Brain (organoid and tissue), 16 donors: ENCODE measurements at places on chromosomes 13 and 19. TPM values are rescaled to one million over a fixed set of nuclear protein-coding genes. Genes with fewer than 3 reads are reported as not detected.

SHANK1 gene
- 15.5 TPM for polyA plus RNA-seq

LSR gene
- polyA plus RNA-seq: 68.3 TPM

VSTM1 gene
- polyA plus RNA-seq: not detected

ZNF253 gene
- polyA plus RNA-seq: 9.6 TPM

GIPC3 gene
- 6.9 TPM for polyA plus RNA-seq

ACP7 gene
- polyA plus RNA-seq: 1.3 TPM

C19orf47 gene
- polyA plus RNA-seq: 29.0 TPM

DNA sequence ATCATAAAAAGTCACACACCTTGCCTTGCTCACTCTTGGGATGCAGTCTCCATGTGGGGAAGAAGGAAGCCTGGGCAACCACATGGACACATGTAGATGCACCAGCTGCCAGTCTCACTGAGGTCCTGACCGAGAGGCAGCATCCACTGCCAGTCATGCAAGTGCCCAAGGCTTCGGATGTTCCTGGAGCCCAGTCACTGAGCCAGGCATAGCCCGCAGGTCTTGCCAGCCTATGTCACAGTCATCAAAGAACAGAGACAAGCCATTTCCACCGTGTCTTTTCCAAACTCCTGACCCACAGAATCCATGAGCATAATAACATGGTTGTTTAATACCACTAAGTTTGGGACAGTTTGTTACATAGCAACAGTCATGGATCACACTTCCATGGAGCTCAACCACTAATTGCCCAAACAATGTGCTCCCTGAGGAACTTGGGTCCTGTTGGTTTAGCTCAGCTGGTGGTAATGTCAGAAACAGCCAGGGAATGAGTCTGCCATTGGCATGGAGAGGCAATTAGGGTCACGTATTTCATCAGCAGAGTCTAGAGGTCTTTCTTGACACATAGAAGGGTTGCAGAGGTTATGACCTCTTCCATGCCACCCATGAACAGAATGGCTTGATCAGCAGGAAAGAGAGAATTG is 21.5 kb downstream of the STARD13 start:
- DNase-seq: no peak

- DNase-seq: no peak
These were observed 163.6 kb downstream of the FGF9 start for GRCh38 chr13:21834521-21834920.

GRCh38 chr13:99585609-99586008 is 84.3 kb downstream of the TM9SF2 start:
- DNase-seq: peak; percentile 52

DNA sequence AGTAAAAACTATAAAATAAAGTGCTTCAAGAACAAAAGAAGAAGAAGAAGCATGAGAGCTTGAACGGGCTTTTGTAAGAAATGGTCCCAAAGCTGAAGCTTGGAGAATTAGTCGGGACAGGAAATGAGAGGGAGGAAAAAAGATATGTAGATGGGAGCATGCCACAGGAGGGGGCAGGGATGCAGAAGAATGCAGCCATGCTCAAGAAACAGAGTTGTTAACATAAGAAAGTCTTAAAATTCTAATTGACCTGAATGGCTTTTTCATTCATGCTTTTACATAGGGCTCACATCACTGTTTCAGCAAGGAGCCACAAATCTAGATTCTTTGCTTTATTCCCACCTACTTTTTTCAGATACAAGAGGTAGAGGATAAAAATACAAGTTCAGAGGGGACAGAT is 27.7 kb upstream of the NBEA start:
- no peak for DNase-seq

DNA sequence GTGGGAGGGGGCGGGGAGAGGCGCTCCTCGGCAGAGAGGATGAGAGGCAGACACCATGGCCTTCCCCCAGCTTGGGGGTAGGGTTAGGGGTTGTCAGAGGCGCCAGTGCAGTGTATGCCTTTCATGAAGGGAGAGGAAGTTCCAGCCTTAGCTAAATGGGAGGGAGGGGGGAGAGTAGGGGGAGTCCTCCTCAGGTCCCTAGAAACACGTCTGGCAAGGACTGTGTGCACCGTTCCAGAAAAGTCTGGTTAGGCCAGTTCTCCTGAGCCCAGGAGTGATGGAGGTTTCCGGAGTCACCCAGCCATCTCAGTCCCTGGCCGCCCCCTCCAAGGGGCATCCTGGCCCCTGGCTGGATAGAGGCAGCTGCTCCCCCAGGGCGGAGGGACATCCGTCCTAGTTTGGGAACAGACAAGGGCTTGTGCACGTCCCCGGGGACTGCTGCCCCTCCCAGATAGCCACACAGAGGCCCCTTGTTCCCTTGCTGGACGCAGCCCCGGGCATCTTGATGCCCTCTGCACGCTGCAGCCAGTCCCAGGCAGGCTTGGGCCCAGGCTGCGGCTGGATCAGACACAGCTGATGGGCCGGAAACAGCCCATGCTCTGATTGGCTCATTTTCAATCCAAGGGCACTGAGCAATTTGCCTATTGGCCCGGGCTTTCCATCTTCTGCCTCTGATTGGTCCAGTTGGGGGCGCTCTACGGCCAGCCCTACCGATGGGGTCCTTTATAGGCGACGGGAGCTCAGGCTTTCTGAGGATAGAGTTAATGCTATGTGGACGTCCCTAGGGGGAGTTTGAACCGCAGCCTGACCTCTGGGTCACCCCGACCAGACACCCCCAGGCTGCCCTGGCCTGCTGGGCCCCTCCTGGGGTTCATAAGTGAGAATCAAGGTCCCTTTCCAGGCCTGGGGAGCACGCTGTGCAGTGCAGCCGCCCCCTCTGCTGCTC is 3.8 kb downstream of the S1PR2 start:
- DNase-seq: peak; percentile 53

GRCh38 chr13:30115257-30115600 is 192.1 kb downstream of the KATNAL1 start:
- DNase-seq: no peak

GRCh38 chr13:85441975-85442374 is 357.2 kb downstream of the SLITRK6 start:
- no peak for DNase-seq

DNA sequence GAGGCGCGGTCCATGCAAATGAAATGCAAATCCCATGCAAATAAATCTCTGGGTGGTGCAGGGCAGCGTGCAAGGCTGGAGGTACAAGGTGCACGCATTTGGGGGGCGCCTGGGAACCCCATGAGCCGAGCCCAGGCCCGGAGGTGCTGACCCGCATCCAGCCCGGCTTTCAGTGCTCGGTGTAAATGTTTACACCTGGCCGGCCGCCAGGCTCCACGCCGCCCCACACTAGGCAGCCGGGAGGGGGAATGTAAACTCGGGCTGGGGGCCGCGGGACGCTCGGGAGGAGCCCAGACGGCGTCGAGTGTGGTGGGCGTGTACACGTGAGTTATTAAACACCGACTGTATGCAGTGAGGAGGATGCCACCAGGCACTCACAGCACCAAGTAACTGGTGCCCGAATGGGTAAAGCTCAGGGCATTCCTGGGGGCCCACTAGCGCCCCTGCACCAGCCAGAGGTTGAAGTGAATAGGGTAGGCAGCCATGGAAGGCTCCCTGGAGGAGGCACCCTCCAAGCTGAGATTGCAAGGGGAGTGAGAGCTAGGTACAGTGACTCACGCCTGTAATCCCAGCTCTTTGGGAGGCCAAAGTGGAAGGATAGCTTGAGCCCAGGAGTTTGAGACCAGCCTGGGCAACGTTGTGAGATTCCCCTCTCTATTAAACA is 17.2 kb downstream of the FUT6 start:
- no peak for DNase-seq

- no peak for DNase-seq
These were observed 49.9 kb downstream of the SMAD9 start for GRCh38 chr13:36870050-36870692.
